ENCODE measurements at places on chromosomes 2 and 18. TPM values are rescaled to one million over a fixed set of nuclear protein-coding genes. Genes with fewer than 3 reads are reported as not detected.
A peak's percentile ranks its signal among the peaks of the same experiment; 100 is the strongest.

DNA sequence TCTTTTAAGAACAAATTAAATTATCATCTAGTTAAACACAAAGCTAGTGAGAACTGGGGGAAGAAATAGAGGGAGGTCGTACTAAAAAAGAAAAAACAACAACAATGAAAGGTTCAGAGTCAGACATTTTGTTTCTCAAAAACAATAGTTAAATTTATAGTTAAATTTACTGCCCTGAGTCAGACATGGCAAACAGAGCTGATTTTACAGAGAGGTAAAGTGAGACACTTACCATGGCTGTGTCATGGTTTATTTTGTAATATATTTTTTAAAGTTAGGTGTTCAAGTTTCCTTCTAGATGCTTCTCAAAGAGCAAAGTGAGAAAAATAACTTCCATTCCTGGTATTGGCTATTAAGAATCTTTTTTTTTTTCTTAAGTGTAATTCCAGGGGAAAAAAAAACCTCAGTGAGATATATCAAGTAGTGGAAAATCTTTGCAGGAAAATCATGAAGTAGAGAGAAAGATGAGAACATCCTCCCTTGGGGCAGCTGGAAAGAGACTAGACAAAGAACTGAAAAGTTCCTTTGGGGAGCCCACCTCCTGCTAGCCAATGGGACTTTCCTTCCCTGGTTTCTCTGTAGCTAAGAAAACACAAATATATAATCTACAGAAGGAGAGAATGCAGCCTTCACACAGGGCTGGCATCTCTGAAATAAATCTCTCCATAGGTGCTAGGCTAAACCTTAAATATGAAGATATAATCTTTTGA lies 12.3 kb downstream of the KLF7 start:
- H3K4me1 ChIP-seq, result no peaks in the 10 kb centered on the region
- H3K27ac ChIP-seq, result peak overlapping the region; percentile 53
- no peaks in the 10 kb centered on the region for H3K27me3 ChIP-seq
- no peaks in the 10 kb centered on the region for H3K36me3 ChIP-seq

Gene MAP3K19
- not detected for total RNA-seq

Gene ACADL
- 1.4 TPM for total RNA-seq

DNA sequence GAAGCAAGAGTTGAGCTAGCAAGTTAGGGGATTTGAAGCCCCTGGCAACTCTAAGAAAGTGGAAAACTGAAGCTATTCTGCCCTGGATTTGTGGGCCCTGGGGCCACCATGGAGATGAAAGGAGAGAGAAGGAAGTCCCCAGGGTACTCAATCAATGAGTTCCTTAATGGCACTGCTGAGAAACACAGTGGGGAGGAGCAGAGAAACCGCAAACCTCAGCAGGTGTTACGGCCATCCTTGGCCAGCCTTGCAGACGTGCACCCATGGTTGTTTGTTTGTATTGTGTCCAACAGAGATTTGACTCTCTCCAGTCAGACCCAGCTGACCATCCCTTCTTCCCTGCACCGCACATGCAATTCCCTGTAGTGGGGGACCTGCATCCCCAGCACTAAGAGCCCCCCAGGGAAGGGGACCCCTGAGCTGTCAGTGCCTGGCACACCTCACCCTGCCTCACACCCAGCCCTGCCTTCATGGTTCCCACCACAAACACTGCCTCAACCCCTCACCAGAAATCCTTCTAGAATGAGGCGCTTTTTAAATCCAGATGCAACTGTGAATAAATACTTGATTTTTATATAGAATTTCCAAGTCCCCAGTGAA lies 255.3 kb downstream of the SH3BP4 start:
- H3K27me3 ChIP-seq, result no peaks in the 10 kb centered on the region
- no peaks in the 10 kb centered on the region for H3K36me3 ChIP-seq
- no peak overlapping the region for H3K4me3 ChIP-seq

Gene PLEK
- total RNA-seq, result 3.1 TPM

- H3K4me1 ChIP-seq, result no peaks in the 10 kb centered on the region
- H3K4me3 ChIP-seq, result no peak overlapping the region
- H3K27me3 ChIP-seq, result no peaks in the 10 kb centered on the region
- H3K27ac ChIP-seq, result no peak overlapping the region
Measured at GRCh38 chr18:63223837-63224236, 95.7 kb downstream of the BCL2 start.

Gene COL4A4
- total RNA-seq, result 10.0 TPM

DNA sequence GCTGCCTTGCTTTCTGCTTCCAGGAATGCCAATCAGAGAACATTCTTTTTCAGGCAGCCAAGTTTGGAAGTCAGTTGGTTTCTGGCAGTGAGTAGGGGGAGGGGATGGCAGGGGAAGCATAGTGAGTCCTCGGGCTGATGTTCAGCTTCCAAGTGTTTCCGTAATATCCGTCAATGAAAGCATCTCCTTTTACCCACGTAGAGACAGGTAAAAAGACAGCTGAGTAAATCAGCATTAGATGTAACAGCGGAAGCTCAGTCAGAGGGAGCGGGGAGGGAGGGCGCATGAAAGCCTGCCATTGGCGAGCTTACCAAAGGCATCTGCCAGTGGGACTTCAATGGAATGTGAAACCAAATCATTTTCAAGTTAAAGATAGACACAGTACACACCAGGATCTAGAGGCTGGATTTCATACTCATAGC lies 117.1 kb upstream of the DTNA start:
- H3K4me1 ChIP-seq, result no peaks in the 10 kb centered on the region
- no peaks in the 10 kb centered on the region for H3K27me3 ChIP-seq
- H3K4me3 ChIP-seq, result peak overlapping the region; percentile 47
- peak overlapping the region; percentile 68 for H3K27ac ChIP-seq
- no peaks in the 10 kb centered on the region for H3K36me3 ChIP-seq
- DNase-seq, result peak; percentile 73

DNA sequence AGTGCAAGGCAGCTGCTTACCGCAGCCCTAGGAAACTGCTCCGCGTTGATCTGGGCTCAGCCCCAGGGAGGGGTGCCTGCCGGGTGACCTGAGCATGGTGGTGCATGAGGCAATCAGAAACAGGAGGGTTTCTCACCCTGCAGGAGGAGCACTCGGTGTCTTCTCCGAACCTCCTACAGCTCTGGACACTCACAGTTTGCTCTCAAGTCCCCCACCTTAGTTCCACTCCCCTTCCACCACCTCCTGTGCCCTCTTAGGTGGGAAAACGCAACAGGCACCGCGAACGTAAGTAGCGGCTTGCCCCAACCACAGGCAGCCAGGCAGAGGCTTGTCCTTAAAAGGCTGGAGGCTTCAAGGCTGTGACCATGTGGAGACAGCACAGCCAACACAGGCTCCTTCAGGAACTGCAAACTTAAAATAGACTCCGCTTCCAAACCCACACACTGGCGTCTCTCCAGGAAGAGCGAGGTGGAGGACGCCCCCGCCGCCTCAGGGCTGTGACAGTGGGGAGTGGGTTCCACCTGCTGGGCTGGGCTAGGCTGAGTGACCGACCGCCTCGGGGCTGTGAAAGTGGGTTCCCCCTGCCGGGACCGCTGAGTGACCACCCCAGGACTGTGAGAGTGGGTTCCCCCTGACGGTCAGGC lies 71.6 kb downstream of the NDUFA10 start:
- H3K4me1 ChIP-seq, result peaks cover 62% of the 10 kb centered on the region
- peak overlapping the region; percentile 79 for H3K27ac ChIP-seq
- DNase-seq, result no peak
- no peaks in the 10 kb centered on the region for H3K36me3 ChIP-seq
- no peak overlapping the region for H3K4me3 ChIP-seq
- no peaks in the 10 kb centered on the region for H3K27me3 ChIP-seq
